BE2C (cell line): ENCODE measurements at places on chromosomes 4 and X.

DNA sequence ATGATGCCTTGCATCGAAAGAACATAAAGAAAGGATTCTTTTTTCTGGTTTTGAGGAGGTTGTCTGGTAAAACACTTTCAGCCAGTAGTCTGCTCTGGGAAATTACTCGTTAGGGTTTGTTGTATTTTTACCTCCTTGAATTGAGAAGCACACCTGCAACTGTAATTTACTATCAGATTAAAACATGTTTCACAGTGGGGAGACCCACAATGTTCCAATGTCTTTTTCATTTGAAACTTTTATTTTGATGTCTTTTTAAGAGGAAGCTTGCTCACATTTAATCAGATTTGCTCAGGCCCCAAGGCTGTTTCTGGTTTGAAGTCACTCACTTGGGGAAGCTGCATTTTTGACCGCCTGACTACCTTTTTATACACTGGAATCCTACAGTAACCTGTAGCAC lies 12.0 kb downstream of the TMEM154 start:
- no peak for DNase-seq

- DNase-seq: no peak
Measured at GRCh38 chr4:187666697-187667494, 328.7 kb upstream of the ZFP42 start.

DNA sequence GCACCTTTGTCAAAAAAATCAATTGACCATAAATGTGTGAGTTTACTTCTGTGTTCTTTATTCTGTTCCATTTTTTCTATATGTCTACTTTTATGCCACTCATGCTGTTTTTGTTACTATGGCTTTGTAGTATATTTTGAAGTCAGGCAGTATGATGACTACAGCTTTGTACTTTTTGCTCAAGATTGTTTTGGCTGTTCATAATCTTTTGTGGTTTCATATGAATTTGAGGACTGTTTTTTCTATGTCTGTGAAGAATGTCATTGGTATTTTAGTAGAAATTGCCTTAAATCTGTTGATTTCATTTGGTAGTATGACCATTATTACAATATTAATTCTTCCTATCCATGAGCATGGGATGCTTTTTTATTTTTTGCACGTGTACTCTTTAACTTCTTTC lies 346.8 kb downstream of the PPP3CA start:
- DNase-seq: no peak

DNA sequence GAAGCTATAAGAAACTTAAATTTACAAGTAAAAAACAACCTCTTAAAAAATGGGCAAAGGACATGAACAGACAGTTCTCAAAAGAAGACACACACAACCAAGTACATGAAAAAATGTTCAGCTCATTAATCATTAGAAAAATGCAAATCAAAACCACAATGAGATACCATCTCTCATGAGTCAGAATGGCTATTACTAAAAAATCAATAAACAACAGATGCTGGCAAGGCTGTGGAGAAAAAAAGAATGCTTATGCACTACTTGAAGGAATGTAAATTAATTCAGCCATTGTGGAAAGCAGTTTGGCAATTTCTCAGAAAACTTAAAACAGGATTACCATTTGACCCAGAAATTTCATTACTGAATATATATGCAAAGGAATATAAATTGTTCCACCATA lies 666.3 kb upstream of the GRIA3 start:
- DNase-seq: no peak

- peak; percentile 55 for DNase-seq
Measured at GRCh38 chr4:113633467-113633866, 128.1 kb downstream of the CAMK2D start.

DNA sequence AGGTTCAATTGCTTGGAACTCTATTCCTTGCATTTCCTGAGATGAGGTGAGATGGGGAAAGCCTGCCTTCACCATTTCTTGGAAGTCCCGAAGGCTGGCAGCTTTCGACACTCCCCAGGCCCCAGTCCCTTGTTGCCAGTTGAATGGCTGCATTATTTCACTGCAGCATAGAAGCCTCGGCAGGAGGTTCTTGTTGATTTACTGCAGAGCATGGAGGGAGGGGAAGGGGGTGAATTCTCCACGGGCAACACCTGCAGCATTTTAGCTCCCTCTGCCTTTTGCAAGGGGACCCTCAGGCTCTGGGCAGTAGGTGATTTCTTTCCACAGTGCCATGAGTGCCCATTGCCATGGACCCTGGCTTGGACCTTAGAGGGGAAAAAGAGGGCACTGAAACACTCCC lies 10.7 kb upstream of the BCLAF3 start:
- DNase-seq: no peak

GRCh38 chrX:23662187-23662586 lies 5.1 kb upstream of the PRDX4 start:
- no peak for DNase-seq

DNA sequence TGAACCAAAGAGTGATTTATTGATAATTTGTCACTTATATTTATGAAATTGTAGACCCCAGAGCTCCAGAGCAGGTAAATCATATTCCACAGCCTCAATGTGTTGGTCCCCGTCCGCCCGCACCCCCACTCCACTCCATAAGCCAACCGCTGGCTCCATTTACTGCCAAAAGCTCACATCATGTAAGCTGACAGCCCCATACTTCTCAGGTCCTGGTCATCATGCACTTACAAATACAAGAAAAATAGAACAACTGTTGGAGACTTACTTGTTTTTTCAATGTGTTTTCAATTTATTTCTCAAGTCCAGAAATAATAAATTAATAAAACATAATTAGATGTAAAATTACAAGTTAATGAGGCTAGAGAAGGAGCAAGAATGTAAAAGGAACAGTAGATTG lies 235.7 kb upstream of the HAND2 start:
- peak; percentile 72 for DNase-seq

DNA sequence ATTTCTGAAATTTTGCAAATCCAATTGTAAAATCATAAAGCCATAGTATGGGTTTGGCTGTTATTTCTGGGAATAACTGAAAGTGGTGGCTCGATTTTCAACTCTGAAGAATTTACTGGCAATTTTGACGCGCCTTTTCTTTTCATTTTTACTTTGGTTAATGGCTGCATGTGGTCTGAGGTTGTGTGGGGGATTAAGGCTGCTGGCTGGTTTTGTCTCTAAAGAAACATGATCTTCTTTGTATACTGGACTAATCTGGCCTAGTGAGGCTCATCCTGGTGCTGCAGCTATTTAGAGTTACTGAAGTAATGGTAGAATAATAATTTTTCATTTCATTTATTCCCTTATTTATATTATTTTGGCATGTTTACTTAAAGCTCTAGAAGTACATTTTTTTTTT lies 164.0 kb downstream of the RNF150 start:
- no peak for DNase-seq

DNA sequence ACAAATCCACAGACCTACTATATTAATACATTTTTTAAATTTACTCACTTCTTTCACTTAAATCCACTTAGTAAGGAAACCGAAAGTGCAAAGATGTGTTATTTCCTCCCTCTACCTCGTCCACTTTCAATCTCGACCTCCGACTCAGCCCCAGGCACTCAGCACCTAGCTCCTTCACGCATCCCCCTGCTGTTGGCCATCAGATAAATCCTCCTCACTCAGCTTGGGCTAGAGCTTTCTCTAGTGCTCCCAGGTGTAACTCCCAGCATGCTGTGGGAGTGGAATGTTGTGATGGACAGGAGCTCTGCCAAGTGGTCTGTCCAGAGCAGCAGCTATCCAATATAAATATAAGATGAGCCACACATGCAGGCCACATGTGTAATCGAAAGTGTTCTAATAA lies 26.7 kb upstream of the TEC start:
- DNase-seq: no peak

GRCh38 chr4:124768596-124769365 lies 56.2 kb upstream of the ANKRD50 start:
- no peak for DNase-seq

GRCh38 chr4:156362581-156362980 lies 408.9 kb upstream of the CTSO start:
- DNase-seq: no peak

DNA sequence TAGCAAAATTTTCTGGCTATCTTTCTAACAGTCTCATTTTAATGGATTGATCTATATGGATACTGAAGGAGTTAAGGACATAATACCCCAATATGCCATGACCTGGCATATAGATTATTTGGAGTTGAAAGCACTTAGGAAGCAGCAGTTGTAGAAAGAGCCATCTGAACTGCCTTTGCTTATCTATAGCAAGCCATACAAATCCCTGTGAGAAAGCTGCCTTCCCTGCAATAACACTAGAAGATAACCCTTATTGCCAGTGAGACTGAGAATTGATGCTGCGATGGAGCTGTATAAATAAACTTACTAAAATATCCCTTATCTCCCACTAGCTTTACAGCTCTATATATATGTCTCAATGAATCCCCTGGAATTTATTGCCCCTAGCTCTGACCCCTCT lies 346.3 kb downstream of the TECRL start:
- no peak for DNase-seq

DNA sequence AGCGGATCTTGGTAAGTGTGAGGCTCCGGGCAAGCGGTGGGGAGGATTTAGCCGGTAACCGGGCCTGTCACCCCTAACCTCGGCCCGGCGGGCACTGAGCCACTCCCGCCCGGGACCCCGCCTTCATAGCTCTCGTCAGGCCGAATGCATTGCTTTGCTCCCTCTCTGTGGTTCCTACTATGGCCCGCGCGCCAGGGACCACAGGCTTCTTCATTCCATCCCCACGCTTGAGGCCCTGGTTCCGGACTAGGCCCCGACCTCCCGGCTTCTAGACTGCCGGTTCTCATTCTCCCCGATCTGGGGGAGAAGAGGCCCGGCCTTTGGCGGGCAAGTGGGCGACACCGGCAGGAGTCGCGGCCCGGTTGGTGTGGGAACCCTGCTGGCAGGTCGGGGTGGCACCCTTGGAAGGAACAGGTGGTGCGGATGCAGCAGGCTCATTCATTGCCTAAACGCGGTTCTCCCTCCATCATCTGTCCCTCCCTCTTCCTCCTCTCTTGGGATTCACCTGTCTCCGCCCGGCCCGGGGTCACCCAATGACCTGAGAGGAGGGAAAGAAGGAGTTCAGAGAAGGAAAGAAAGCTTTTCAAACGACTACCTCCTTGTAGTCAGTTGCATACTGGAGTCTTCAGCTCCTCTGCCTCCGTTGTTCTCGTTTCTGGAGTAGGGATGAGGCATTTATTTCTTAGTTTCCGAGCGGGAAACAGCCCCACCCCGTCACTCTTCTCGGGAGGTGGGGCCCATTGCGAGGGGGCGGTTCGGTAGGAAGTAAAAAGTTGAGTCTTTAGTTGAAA lies at the start of gene NDUFC1:
Gene NDUFC1 (minus strand): TSS at position 657 of the 791 bp plus-strand sequence. CDS start 6,679 bp downstream, outside the sequence.
- peak; percentile 63 for DNase-seq

DNA sequence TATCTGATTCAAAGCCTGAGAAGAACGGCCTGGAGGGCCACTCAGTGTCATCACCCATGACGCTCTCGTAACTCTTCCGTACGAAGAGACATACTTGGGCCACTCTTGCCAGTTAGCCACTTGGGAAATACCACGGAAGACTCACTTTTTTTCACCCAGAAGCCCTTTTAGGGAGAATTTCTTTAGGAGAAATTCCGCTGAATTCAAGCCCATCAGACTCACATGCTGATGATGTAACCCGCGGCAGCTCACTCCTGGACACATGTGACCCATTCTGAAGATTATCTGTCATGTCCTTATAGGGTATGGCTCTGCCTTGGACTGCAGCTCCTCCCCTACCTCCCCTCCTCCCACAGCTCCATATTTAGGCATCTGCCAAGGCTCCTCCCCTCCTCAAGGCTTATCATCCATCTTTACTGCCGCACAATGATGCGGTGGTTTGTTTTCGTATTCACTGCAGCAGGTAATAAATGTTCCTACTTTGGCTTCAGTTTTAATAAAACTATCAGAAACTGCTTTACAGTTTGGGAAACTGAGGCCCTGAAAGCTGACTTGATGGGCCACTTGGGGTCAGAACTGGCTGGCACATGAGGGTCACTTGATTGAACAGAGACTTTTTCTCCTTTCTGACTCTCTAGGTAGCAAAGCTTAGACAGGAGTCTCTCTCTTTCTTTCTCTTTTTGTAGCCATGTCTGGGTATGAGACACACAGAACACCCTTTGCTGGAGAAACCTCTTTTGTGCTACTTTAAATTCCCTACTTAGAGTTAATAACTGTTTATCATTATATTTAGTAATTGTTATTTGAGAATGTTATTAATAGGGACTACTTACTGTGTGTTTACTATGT lies 42.1 kb downstream of the RHOH start:
- DNase-seq: peak; percentile 70

- DNase-seq: no peak
Measured at GRCh38 chr4:13298655-13299054, 185.5 kb downstream of the RAB28 start.

DNA sequence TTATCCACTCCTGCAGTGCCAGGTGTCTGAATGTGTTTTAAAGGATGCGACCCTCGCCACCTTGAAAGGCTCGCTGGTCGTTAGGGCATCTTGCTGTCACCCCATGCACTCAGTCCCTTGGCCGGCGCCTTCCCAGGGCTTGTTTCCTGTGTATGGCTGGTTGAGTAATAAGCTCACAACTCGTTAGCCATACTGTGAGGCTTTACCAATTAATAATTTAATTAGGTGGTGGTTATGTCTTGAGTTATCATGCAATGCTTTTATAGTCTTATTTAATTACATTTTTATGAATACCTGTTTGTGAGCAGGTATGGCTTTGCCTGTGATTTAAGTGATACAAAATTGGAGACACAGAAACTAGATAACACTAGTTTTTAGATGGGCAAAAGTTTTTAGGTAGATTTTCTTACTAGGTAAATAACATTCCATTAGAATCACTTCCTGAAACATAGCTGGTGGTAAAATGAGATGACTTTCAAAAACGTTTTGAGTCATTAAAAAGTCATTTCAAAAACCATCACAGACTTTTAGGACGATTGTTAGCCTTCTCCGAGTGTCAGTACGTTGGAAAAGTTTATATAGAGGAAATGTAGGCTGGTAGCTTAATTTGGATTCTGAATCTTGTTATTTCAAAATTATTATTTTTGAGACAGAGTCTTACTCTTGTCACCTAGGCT lies 18.2 kb downstream of the PTTG2 start:
- no peak for DNase-seq

DNA sequence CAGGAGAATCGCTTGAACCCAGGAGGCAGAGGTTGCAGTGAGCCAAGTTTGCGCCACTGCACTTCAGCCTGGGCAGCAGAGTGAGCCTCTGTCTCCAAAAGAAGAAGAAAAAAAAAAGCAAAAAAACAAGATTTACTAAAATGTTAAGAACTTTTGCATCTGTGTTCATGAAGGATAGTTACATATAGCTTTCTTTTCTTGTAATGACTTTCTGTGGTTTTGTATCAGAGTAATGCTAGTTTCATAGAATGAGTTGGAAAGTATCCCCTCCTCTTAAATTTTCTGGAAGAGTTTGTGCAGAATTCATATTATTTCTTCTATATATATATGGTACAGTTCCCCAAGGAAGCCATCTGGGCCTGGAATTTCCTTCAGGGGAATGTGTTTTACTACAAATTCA lies 17.0 kb upstream of the GRIPAP1 start:
- DNase-seq: no peak

- no peak for DNase-seq
Measured at GRCh38 chr4:156983366-156983765, 11.8 kb upstream of the PDGFC start.

DNA sequence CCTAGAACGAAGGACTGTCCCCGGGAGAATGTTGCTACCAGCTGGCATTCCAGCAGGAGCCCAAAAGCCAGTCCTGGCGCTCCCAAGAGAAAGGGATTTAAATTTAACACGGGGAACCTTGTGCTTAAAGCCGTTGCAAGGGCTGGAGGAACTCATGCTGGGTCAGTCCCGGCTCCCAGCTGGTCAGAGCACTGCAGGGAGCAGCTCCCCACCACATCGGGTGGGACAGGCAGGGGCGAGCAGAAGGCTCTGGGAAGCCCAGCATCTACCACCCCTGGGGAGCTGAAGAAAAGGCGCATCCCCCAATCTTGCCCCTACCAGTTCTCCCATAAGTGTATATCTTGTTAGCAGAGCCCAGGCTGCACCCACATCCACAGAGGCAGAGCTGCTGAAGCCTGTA lies 15.7 kb downstream of the CFAP99 start:
- no peak for DNase-seq

- no peak for DNase-seq
Measured at GRCh38 chr4:173532725-173533511, 2.9 kb upstream of the HAND2 start.
